ENCODE measurements at places on chromosomes 1 and 21.

DNA sequence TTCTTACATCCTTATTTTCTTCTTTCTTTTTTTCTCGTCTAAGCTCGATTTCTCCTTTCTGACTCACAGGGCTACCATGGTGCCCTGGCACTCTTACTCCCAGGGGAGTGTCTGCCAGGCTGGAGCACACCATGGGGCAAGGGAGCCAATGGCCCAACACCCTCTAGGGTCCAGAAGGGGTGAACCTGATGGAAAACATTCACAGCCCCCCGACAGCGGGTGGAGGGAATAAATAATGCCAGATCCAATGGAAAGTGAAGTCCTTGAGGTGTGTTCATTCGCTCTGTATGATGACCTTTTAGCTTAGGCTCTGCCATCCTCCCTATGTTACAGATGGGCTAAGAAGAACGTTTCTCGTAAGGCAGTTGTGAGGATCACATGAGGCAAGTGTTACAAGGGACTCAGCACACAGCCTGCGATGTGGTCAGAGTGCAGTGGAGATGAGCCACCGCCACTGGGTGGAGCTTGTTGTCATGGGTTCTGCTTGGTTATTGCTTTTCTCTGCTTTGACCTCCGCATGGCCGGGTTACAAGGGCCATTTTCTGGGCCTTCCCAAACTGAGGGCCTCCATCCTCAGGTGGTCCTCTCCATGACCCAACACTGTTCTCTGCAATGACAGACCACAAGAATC is 3.5 kb upstream of the FCMR start:
- DNase-seq, result no peak

GRCh38 chr1:2494323-2494693 is 18.2 kb downstream of the PLCH2 start:
- no peak for DNase-seq

DNA sequence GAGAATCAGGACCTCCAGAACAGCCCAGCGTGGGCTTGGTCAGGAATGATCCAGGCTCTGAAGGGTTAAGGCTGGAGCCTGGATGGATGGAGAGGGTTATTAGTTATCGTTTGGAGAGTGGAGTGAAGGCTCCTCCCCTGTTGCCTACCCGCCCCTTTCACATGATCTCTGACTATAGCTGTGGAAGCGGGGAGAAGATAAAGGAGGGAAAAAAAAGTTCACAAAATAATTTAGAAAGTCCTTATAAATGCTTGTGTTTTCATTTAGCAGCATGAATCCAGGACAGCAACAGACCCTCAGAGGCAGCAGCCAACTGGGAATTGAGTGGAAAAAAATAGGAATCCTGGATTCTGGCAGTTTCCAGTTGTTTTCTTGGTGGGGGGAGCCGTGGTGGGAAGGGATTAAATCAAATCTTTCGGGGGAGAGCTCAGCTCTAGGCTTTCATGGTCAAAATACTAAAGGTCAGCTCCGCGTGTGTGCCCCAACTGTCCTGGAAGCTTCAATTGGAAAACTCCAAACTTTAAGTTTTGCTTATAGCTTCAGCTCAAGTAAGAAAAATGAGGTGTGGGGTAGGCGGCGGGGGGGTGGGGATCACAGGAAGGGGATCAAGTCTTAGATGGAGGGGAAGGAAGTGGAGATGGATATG is 595 bp upstream of the DDR2 start:
- DNase-seq, result no peak

DNA sequence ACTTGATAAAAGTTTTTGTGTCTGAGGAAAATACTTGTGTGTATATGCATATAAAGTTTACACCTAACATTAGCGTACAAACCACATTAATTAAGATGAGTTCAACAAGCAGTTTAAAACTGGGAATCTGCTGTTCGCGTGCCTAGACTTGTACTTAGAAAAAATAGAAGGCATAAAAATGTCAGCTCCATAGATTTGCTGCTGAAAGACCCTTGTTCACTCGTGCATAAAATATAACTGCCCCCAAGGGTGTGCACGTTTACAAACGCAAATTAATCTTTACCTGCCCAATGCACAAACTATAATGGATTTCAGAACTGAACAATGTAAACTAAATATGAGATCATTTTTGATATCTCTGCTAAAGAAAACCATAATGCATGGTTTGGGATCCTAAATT is 392.3 kb upstream of the ADGRL2 start:
- no peak for DNase-seq

- DNase-seq, result peak; percentile 12
Observed at GRCh38 chr1:214933375-214933774, 149.2 kb upstream of the KCNK2 start.

- no peak for DNase-seq
Observed at GRCh38 chr21:46037331-46038325, 56.1 kb downstream of the COL6A1 start.

GRCh38 chr21:33972539-33972938 is 56.9 kb upstream of the ATP5PO start:
- no peak for DNase-seq

GRCh38 chr1:220182656-220183055 is 88.7 kb downstream of the IARS2 start:
- no peak for DNase-seq

DNA sequence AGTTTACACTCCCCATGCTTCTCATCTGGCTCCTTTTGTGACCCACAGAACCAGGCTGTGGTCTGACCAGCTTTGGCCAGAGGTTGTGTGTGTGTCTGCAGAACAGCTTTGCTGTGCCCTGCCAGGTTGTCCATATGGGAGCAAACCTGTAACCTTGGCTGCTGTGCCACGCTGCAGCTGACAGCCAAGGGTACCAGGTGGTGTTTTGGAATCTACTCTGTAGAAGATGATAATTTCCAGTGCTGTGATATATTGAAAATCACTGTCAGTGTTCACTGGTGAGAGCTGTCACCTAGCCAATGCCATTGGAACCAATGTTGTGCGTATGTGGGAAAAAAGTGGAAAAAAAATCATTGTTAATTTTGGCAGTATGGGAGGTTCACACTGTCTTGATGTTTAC is 18.2 kb downstream of the CENPF start:
- DNase-seq, result no peak

DNA sequence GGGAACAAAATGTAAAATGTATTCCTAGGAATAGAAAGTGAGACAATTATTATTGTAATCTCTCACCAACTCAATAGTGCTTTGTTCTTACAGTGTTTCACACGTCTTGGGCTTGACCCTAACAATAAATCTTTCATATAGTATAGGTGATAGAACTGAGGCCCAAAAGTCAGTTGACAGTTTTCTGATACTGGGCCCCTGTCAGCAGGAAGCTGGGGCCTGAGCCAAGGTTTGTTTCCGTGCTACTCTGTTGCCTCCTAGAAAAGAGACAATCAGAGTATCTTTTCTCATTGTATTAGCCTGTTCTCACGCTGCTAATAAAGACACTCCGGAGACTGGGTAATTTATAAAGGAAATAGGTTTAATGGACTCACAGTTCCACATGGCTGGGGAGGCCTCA is 5.0 kb downstream of the RRP1B start:
- DNase-seq, result no peak

DNA sequence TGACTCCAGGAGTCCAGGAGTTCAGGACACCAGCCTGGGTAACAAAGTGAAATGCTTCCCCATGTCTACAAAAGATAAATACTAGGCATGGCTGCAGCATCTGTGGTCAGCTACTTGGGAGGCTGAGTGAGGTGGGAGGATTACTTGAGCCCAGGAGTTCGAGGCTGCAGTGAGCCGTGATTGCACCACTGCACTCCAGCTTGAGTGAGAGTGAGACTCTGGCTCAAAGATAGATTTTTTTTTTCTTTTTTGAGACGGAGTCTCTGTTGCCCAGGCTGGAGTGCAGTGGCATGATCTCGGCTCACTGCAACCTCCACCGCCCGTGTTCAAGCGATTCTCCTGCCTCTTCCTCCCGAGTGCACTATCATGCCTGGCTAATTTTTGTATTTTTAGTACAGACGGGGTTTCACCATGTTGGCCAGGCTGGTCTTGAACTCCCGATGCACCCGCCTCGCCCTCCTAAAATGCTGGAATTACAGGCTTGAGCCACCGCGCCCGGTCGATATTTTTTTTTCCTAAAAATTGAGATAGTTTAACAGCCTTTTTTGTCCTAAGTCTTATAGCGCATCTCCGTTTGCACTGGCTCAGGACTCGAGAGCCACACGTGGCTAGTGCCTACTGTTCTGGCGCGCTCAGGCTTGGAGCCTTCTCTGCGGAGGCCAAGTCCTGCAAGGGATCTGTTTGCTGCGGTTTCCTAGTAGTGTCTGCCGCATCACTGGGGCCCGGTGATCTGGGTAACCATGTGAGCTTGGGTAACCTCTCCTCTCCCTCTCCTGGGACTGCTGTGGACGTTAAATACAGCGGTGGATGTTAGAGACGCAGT is 1.0 kb upstream of the MFN2 start:
- no peak for DNase-seq

- peak; percentile 12 for DNase-seq
Observed at GRCh38 chr1:154198756-154199562, 7.1 kb upstream of the TPM3 start.
